ENCODE measurements at places on chromosomes 6 and 20. TPM values are rescaled to one million over a fixed set of nuclear protein-coding genes. Genes with fewer than 3 reads are reported as not detected.

Gene FOXP4
- total RNA-seq: 22.0 TPM

Gene ENTPD6
- total RNA-seq: 168 TPM

Gene SNX9
- 26.7 TPM for total RNA-seq

Gene PSORS1C2
- total RNA-seq: not detected

Gene SLC17A3
- 1.0 TPM for total RNA-seq

Gene FKBP1C
- 1.8 TPM for total RNA-seq

All from A549 treated with Mapracorat at 1 μM for 4 hours (cell line).